Heart right ventricle (tissue), 16 donors: ENCODE measurements at places on chromosomes 1 and 21. TPM values are rescaled to one million over a fixed set of nuclear protein-coding genes. Genes with fewer than 3 reads are reported as not detected.

The PLCH2 gene
- not detected for total RNA-seq

The HORMAD1 gene
- not detected for total RNA-seq

The LMX1A gene
- not detected for total RNA-seq

The DTL gene
- 1.1 TPM for total RNA-seq

The COL8A2 gene
- 0.62 TPM for total RNA-seq

The GJA8 gene
- total RNA-seq: not detected

- DNase-seq: no peak
Observed at GRCh38 chr1:208171616-208172422, 72.4 kb downstream of the PLXNA2 start.

DNA sequence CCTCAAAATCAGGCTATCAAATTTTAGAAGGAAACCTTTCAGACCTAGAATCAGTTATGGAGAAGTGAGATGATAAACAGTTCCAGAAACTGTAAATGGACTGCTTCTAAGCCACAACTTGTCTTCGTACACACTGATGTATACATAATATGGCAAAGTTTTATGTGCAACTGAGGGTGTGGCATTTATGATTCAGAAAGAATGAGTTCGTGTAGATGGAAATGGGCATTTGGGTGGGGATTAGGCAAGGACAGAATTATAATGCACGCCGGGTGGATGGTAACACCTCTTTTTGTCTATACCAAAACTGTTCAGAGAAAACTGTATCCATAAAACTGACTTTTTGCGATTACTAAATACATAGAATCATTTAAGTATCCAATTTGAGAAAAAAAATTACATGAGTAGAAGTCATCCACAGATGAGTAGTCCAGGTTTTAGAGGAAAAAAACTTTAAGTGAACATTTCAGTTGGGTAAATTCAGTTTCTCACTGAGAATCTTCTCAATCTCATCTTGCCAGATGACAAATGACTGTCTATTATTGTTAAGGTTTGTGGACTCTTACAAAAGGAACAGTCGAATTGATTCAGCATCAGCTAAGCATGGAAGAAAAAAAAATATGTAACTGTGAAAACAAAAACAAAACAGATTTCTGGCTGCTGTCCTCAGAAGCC is 22.5 kb downstream of the ERRFI1 start:
- DNase-seq: no peak

DNA sequence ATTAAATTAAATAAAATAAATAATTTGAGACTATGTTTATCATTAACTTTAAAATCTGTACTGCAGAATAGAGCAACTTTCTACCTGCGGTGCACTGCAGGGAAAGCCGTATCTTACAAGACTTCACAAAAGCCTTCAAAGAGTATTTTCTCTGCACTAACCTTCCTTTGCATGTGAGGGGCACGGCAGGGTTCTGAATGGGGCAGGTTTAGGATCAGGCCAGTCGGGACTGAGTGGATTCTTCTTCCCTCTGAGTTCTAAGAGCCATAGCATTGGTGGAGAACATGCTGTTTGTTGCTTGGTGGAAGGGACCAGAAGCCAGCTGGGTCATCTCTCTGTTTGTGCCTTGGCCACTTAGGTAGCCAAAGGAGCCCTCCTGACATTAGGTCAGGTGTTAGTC is 55.2 kb upstream of the LGALS8 start:
- no peak for DNase-seq

- no peak for DNase-seq
Observed at GRCh38 chr1:90709535-90709934, 7.6 kb downstream of the BARHL2 start.

GRCh38 chr1:244779410-244779809 is 56.0 kb upstream of the COX20 start:
- DNase-seq: no peak

- DNase-seq: peak; percentile 41
Observed at GRCh38 chr1:37795340-37796125, 1.9 kb downstream of the MANEAL start.

DNA sequence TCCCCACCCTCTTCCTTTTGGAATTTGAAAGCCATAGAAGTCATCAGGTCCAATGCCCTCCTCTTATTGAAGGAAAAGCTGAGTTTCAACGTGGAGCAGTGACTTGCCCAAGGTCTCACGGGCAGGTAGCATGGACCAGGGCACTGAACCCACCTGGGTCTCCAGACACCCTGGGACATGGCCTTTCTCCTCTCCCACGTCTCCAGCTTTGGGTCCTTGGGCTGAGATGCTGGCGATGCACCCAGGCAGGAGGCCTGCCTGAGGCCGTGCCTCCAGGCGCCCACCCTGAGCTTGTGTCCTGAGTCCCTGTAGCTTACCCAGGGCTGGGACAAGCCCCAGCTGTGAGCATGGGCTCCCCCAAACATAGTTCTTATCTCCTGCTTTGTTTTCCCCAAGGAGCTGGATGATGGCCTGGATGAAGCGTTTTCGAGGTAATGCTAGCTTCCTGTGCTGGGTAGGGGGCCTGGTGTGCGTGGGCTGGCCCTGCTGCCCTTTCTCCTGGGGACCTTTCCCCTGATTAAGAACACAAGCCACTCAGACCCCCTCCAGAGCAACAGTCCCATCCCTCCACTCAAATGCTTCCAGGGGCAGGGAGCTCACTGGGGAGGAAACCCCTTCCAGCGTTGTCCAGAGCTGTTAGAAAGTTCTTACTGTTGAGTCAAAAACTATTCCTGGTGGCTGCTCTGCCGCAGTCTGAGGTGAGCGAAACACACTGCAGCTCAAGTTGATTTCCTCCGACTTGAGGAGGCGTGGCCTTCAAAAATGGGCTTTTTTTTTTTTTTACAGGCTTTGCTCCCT is 21.6 kb downstream of the LDLRAP1 start:
- DNase-seq: no peak

DNA sequence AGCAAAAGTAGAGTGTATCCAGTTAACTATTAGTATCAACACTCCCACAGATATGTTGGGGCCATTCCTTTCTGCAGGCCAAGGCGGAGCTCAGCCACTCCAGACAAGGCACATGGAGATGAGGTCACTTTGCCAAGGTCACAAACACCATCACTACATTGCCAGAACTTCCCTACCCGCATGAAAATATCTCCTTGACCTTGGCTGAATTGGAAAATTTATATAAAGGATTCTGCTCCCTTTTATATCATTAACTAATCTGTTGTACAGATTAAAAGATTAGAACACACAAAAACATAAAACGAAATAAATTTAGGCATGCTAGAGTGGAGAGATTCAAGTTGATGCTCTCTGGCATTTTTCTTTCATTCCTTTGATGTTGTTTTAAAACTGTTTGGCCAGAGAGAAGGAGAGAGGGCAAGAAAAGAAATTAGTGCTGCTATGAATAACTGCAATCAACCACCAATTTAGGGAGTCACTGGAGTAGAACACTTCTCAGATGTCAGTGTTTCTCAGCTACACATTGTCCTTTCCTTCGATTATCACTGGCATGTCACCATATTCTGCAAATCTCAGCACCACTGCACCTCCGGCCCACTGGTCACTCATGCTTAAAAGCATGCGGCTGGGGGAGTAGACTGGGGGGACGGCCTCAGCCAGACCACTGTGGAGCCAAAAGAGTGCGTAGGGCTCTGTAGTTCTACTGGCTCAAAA is 78.7 kb upstream of the ATP1B1 start:
- DNase-seq: no peak

DNA sequence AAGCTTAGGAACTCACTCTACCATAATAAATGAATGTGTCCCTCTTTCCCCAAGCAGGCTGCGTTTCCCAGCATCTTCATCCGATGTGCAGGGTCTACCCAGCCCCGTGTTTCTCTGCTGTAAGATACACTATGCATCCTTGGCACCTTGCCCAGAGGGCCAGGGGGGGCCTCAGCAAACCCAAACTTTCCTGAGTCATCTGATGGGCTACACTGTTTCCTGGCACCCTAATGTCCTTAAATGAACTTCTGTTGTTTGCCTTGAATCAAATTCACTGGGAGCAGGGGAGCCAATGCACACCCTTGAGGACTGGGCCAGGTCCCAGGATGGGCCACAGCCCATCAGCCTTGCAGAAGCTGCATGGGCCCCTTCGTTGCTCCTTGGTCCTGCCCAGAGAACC is 145.5 kb downstream of the IGSF21 start:
- no peak for DNase-seq

DNA sequence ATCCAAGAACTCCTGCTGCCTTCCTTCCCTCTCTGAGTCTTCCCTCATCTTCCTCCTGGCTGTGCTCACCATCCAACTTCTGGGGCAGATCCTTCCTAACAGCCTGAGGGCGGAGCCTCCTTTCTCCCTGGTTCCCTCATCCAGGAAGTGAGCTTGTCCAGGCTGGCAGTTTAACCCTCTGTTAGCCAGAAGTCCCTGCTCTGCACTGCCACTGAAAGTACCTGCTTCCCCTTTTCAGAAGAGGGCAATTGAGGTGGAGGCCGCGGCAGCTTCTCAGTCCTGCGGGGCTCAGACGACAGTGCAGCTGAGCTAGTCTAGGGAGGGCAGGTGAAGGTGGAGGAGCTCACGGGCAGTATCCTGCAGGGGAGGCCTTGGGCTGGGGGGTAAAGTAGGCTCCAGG is 149.1 kb downstream of the FCRL5 start:
- DNase-seq: no peak

DNA sequence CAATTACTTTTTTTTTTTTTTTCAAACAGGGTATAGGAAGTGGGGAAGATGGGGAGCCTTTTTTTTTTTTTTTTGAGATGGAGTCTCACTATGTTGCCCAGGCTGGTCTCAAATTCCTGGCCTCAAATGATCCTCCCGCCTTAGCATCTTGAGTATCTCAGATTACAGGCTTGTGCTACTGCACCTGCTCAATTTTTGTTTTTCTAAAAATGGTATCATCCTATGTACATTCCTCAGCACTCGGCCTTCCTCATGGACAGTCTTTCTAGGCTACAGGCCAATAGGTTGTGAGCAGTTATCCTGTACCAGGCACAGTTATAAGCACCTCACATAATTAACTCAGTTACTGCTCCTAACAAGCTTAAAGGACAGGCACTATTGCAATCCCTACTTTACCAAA is 132.1 kb upstream of the EDN2 start:
- DNase-seq: no peak

DNA sequence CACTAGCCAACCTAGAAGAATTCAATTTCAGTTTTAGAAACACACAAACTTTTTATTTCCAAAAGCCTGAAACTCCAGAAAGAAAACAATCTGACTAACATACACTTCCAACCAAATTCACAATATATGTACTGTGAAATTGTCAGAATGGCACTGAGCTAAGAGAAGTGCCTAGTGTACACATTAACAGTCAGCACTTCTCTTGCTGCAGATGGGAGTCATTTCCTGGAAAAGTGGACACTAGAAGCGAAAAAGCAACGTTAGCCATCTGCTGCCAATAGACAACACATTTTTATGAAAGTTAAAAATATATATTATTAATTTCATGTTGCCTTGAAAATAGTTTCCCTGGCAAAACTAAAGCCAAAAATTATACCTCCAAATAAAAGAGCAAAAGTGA is 66.1 kb downstream of the EPS15 start:
- no peak for DNase-seq

- peak; percentile 10 for DNase-seq
Observed at GRCh38 chr1:168386949-168387586, 106.4 kb downstream of the TBX19 start.

DNA sequence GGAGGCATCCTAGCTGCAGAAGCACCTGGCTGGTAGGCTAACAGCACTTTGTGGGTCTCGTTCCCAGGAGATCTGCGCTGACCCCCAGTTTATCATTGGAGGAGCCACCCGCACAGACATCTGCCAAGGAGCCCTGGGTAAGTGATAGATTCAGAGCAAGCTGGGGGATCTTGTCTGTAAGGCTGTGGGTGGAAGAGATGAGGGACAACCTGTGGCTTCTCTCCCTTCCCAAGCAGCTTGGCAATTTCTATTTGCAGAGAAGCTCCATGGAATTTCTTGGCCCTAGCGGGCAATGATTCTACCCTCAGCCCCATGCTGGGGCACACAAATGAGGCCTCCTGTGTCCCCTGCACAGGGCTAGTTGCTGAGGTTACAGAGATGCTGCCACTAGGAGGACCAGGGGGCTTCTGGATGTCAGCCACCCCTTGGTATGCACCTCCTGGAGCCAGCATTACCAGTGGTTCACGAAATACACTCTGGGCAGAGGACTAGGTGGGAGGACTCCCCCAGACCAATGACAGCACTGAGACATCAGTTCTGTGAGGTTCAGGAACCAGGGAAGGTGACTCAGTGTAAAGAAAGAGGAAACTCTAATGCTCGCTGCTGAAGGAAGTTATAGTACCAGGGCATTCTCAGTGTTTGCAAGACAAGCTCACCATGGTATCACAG is 5.5 kb downstream of the CAPN2 start:
- no peak for DNase-seq

DNA sequence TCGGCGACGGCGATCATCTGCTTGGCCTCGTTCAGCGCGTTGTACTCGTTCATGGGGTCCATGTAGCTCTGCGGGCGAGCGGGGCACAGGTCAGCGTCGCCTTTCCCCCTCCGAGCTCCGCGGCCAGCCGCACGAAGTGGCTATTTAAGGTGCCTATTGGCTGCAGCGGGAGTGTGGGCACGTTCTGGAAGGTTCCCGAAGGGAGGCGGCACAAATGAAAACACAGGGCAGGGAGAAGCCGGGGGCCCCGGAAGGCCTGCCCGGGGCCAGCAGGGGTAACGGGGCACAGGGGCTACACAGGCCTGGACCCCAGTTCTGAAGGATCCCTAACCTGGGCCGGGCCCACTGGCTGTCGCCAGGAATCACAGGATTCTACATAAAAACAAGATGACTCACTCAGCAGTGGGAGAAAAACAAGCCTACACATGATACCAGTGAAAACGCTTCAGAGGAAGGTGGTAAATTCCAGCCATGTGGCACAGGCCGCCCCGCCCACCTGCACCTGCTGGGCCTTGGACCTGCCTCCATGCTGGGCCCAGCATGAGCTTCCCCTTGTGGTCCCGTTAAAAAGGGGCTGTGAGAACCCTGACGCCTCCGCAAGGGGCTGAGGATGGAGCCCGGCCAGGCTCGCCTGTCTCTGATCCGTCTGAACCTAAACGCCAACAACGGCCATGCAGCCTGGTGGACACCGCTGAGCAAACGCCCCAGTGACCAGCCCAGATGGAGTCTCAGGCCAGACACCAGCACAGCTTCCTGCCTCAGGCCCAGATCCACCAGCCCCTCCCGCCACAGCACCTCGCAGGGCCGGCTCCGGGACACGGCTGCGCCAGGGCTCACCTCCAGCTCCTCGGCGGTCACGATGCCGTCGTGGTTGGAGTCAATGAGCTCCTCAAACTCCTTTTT is 3.9 kb upstream of the TNFRSF4 start:
- DNase-seq: no peak

- no peak for DNase-seq
Observed at GRCh38 chr1:64403331-64403730, 66.6 kb upstream of the CACHD1 start.

GRCh38 chr1:228307218-228308023 is 99.2 kb downstream of the TRIM11 start:
- peak; percentile 14 for DNase-seq

DNA sequence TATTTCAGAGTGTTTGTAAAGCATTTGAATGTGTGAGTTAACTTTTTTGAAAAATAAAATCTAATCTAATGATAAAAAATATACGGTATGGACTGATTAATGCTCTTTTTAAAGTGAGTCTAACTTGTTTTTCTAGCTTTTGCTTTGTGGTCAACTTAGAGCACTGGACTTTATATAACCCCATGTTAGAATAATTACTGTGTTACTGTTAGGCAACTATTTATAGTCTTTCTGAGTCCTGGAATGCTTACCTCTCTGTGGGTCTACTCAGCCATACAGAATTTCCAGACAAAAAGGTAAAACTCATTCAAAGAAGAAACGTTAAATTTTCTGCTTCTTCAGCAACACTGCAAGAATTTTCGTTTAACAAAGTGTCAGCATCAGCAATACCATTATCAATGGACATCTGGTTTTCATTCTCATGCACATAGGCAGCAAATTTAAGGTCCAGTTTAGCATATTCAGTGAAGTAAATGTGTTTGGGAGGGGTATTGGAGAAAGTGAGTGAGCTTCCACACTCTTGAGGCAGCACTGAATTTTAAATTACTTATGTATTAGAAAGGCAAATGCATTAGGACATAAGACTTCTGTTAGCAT is 664.7 kb upstream of the NEGR1 start:
- no peak for DNase-seq
